Activated CD8-positive, alpha-beta memory T cell treated with anti-CD3 and anti-CD28 coated beads for 1 hour (primary cell): ENCODE measurements at places on chromosomes 4 and X.

DNA sequence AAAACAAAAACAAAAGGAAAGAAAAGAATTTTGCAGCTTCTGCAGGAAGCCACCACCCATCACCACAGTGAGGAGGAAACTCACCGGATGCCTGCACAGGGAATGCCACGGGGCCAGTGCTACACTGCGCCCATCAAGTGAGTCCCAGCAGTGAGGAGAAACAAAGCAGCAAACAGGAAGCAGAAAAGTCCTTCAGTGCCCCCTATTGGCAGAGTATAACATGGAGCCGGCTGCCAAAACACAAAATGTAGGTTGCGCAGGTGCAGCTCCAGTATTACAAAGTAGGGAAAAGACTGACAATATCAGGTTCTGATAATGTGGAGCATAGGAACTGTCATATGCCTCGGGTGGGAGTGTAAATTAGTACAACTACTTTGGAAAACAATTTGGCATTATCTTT, 23.3 kb upstream of the SCML2 start:
- no peak for DNase-seq

DNA sequence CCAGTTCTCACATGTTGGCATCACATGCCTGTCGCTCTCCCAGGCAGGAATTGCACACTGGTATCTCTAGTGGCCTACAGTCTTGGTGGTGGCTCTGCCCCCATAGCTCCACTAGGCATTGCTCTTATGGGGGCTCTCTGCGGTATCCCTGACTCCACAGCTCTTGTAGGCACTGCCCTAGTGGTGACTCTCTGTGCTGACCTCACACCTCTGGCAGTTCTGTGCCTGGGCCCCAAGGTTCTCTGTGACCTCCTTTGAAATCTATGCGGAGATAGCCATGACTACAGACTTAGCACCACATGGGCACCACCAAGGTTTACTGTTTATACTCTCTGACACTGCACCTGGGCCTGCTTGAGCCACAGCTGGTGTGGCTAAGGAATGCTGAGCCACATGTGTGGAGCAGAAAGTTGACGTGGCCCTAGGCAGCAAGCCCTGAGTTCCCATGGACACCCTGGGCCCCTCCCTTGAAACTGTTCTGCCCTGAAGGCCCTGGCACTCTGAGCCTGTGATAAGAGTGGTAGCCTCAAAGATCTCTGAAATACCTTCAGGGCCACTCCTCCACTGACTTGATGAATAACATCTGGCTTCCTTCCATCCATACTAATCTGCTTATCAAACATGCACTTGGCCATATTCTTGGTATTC, 8.0 kb downstream of the SLC9B1 start:
- no peak for DNase-seq

DNA sequence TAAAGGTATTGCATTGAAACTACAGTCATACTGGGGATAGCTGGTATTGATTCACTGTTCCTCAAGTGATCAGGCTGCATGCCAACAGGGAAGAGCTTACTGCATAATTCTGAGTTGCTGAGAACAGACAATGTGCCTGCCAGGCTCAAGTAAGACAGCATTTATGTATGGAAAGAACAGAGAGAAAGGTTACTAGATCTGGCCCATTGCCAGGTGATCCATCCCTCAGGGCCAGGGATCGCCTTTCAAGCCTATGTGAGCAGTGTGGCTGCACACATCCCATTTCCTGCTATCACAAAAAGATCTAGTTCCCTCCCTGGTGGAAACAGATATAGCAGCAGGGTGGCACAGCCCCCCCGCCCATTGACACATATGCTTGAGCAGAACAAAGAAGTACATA, 254.0 kb downstream of the TMA16 start:
- DNase-seq: no peak

- DNase-seq: no peak
Measured at GRCh38 chr4:151296227-151296626, 19.3 kb downstream of the PRSS48 start.

DNA sequence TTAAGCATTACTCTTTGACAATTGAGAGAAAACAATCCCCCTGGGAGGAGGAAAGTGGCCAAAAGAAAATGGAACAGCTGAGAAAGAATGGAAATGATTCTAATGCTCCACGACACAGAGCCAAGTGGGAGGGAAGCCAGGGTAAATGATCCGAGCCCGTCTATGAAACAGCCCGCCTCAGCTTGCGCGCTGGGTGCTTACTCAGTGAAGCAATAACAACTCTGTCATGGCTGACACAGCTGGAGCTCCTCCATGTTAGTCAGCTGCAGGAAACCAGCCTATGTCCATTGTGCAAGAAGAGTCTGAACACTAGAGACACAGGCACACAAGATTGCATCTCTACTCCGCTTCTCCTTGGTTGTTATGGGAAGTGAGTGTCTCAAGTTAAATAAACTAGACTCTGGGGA, 19.3 kb downstream of the NOA1 start:
- no peak for DNase-seq

- no peak for DNase-seq
Measured at GRCh38 chr4:10048941-10049697, 27.8 kb upstream of the SLC2A9 start.

DNA sequence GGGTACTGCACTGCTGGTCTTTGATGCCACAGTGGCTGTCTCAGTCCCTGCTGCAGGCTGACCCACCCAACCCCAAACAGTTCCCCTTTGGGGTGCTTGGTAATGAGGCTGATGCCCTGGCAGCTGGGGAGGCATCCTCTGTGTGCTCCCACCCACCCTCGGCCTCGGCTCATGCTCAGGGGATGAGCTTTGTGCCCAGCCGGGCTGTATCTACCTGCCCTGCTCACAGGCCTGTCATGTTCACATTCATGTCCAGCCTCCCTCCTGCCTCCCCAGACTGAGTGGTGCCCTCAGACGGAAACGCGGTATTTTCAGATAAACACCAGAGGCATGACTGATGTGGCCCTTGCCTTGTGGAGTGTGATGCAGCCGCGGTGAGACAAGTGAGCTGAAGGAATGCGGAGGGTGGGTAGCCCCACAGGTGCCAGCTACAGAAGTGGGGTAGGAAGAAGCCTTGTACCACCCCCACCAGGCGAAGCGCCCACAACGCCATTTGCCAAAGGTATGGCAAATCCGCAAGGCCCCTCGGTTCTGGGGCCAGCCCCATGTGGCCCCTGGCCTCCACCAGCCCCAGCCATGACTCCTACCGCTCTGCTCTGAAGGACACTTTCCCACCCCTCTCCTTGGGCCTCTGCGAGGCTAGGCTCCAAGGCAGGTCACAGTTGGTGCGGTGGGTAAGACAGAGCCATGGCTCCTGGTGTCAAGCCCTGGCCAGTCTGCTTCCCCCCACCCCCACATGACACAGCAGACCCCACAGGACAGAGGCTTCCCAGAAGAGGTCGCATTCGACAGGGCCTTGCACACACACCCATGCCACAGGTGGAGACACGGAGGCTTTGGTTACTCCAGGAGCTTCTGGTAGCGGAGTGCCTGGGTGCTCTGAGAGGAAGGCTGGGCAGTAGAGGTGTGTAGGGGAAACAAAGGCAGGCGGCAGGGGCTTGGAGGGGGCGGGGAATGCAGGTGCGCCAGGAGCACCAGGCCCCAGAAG, 1.8 kb upstream of the RENBP start:
- DNase-seq: no peak

DNA sequence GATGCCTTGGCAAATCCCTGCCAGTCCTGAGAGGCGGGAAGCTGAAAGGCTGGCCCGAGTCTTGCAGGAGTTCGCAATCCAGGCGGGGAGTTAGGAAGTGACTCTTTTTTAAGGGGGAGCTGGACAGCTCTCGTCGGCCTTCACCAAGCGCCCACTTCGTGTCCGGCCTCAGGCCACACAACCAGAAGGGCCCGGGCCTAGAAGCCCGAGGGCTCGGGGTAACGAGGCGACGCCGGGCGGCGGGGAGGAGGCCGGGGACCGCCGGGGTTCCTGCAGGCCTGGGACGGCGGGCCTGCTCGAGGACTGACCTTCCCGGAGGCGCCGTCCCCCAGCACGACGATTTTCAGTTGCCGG, 395 bp downstream of the RAB28 start:
- DNase-seq: no peak

DNA sequence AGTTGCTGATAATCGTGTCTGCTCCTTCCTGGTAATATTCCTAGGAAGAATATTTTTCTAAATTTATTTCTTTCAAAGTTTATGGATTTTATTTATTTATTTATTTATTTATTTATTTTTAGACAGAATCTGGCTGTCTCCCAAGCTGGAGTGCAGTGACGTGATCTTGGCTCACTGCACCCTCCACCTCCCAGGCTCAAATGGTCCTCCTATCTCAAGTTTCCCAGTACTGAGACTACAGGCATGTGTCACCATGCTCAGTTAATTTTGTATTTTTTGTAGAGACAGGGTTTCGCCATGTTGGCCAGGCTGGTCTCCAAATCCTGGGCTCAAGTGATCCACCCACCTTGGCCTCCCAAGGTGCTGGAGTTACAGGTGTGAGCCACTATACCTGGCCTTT, 48.9 kb downstream of the PDLIM5 start:
- no peak for DNase-seq

- DNase-seq: no peak
Measured at GRCh38 chr4:7831330-7831729, 108.3 kb downstream of the AFAP1 start.

DNA sequence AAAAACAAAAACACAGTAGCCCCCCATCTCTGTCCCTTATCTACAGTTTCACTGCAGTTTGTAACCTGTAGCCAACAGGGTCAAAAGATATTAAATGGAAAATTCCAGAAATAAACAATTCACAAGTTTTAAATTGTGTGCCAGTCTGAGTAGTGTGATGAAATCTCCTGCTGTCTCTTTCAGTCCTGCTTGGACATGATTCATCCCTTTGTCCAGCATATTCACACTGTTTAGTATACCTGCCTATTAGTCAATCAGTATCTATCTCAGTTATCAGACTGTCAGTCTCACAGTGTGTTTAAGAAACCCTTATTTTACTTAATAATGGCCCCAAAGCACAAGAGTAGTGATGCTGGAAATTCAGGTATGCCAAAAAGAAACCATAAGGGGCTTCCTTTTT, 21.9 kb downstream of the CNOT6L start:
- DNase-seq: no peak

GRCh38 chr4:138788857-138789256, 226.7 kb upstream of the NOCT start:
- no peak for DNase-seq

DNA sequence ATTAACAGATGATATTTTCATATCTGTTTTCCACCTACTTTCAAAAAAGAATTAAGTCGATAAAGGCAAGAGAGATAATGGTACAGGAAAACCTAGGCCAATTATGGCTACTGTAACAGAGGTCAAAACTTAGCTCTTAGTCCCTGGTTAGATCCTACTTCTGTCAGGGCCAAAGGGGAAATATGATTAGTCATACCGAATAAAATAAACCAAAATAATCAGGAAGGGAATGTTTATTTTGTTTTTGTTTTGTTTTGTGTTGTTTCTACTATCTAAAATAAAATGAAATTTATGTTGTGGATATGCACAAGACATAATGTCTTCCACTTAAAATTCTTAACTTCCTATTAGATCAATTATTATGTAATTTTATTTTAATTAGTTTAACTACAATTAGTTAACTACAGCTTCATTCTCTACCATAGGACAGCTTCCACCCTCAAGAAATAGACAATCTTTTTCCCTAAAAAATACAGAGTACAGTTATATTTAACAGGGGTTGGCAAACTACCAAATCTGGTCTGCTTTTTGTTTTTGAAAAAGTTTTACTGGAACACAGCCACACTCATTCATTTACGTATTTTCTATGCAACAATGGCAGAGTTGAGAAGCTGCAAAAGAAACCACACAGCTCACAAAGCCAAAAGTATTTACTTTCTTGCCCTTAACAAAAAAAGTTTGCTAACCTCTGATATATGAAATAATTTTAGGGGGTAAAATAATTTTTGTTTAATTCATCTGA, 25.4 kb downstream of the TMEM47 start:
- DNase-seq: no peak
